Renal cortical epithelial cell (primary cell): ENCODE measurements at places on chromosomes 2 and 18.

- no peak for DNase-seq
These were observed 165.2 kb downstream of the TWIST2 start for GRCh38 chr2:239012936-239013677.

GRCh38 chr18:26121476-26121875 lies 12.2 kb upstream of the PSMA8 start:
- no peak for DNase-seq

- no peak for DNase-seq
These were observed 17.9 kb downstream of the CYP26B1 start for GRCh38 chr2:72129681-72130340.

DNA sequence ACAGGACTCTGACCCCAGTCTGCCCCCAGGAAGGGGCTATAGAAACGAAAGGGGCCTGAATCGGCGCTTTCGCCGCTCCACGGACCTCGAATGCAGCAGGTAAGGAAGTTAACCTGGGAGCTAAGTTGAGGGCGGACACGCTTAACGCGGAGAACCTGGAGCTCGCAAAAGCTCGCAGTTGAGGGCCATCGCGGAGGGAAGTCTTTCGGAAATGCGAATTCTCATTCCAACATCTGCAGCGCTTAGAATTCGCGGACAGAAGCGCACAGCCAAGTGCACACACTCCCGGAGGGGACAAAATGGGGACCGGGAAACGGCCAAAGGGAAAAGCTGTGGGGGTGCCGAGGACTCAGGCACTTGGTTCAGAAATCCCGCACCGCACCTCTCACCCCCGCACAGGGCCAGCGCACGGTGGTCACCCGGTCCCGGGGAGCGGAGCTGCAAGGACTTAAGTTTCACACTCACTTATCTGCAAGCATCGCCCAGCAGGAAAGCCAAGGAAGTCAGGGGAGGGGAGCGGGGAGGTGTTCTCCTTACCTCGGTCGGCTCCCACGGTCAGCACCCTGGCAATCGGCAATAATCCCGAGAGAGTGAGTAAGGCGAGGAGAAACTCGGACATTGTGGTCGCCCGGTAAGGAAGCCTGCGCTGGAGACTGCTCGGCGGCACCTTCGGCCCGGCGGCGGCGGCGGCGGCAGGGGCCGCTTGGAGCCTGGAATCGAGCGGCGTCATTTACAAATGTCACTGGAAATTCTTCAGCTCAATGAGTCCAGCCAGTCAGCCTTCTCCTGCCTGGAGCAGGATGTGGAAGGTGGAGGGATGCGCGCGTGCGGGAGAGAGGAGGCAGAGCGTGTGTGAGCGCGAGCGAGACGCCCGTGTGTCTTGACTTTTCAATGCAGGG lies 456 bp downstream of the LRP1B start:
- DNase-seq, result peak; percentile 63
